ENCODE measurements at places on chromosomes 16 and 17.

- DNase-seq = no peak
These were observed 498 bp downstream of the PKMYT1 start for GRCh38 chr16:2979669-2980226.

- DNase-seq = no peak
These were observed 16.4 kb downstream of the CCL11 start for GRCh38 chr17:34301986-34302385.

DNA sequence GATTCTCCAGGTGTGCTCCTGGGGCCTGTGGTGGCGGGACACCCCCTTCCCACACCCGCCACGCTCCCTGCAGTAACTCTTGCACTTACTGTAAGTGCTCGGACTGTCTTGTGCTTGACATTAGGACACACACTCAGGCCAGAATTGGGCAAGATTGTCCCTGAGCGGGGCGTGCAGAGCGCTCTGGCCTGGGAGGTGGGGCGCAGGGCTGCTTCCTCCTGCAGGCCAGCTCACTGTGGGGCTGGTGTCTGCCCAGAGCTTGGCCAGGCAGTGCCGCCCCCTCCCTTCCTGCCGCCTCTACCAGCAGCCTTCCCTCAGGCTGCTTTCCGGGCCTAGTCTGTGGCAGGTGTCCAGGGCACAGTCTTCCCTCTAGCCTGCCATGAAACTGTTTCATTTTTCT lies 6.1 kb upstream of the ATP6V0C start:
- DNase-seq = no peak

DNA sequence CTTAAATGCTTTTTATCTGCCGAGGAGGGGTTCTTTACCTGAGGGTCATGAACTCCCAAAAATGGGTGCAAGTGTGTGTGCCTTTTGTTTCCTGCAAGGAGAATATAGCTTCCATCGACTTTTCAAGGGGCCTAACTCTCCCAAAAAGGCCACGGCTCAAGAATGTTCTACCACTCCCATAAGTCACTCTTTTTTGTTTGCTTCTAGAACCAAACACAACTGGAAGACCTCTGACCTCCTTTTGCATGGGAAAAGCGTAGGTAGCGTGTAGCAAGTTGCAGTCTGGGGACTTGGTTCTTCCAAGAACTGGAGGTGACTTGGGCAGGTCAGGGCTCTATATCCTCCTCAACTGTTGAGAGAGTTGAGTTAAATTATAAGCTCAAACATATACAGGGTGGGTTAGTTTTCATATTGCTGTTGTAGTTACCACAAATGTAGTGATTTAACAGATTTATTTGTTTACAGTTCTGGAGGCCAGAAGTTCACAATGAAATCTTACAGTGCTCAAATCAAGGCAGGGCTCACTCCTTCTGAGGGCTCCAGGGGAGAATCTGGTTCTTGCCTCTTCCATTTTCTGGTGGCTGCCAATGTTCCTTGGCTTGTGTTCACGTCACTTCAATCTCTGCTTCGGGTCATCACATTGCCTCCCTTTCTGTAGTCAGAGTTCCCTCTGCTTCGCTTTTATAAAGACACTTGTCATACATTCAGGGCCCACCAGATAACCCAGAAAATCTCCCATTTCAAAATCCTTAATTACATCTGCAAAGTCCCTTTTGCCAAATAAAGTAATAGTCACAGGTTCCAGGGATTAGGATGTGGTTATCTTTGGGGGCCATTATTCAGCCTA lies 1.4 kb downstream of the TMEM97 start:
- no peak for DNase-seq

- DNase-seq = no peak
These were observed 612.6 kb upstream of the C16orf82 start for GRCh38 chr16:26454102-26454501.

- no peak for DNase-seq
These were observed 32.4 kb upstream of the TENT4B start for GRCh38 chr16:50120711-50121110.

- no peak for DNase-seq
These were observed 9.7 kb downstream of the ETV4 start for GRCh38 chr17:43536236-43536992.

DNA sequence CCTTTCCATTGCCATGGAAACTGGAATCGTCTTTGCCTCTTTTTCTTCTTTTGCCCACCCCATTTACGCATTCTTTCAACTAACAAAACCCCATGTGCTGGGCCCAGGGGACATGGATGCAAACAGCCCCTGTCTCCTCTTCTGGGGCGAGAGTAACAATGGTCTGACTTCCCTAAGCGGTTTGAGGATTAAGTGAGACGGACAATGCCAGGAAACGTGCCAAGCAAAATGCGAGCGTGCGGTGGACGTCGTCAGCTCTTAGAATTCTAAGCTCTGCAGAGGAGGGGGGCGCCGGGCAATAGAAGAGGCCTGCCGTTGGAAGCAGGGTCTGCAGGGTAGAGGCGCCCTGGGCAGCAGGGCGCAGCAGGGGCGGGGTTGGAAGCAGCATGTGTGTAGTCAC lies 42.4 kb upstream of the JPH3 start:
- no peak for DNase-seq

DNA sequence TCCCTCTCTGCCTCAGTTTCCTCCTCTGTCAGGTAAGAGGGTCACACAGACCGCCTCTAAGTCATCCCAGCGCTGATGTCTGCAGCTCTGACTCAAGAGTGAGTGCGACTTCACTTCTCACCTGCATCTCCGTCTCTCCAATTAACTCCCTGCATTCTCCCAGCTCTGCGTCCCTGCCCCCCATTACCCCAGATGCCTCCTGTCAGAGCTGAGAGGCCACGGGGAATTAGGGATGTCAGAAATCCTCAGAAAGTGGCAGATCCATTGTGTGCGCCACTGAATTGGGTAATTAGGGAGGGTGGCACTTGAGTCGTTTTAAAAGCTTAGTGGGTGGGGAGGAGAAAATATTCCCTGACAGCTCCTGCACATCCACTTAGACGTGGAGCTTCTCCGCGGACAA lies 885.4 kb upstream of the EEF2KMT start:
- DNase-seq = no peak

DNA sequence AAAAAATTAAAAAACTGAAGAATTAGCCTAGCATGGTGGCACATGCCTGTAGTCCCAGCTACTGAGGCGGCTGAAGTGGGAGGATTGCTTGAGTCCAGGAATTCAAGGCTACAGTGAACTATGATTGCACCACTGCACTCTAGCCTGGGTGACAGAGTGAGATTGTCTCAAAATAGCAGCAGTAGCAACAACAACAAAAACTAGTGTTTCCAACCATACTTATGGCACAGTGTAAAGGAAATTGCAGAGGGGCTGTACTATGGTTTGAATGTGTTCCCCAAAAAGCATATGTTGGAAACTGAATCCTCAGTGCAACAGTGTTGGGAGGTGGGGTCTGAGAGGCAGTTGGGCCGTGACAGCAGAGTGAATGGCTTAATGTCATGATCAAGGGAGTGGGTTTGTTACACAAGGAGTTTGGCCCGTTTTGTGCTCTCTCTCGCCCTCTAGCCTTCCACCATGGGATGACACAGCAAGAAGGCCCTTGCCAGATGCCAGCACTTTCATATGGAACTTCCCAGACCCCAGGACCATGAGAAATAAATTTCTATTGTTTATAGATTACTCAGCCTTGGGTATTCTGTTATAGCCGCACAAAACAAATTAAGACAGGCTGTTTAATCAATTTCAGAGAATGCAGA lies 70.0 kb downstream of the PGS1 start:
- no peak for DNase-seq

- no peak for DNase-seq
These were observed 156.3 kb downstream of the MSI2 start for GRCh38 chr17:57412520-57413096.

GRCh38 chr17:32102172-32102571 lies 40.1 kb upstream of the RHOT1 start:
- no peak for DNase-seq

GRCh38 chr16:12545792-12546342 lies 257.8 kb downstream of the CPPED1 start:
- DNase-seq = no peak

- DNase-seq = no peak
These were observed 276.4 kb downstream of the FOXL1 start for GRCh38 chr16:86854626-86855294.

GRCh38 chr17:29018788-29019474 lies 13.1 kb upstream of the SEZ6 start:
- no peak for DNase-seq

DNA sequence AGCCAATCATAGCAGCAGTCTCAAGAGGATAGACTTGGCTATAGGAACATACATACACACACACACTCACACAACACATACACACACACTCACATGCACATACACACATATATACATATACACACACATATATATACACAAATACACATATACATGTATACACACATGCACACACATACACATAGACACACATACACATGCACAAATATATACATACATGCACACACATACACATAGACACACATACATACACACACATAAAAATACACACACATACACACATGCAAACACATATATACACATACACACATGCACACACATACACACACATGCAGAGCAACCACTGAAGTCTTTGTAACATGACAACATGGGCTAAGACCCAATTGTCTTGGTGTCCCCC lies 19.7 kb downstream of the CBLN1 start:
- no peak for DNase-seq

GRCh38 chr16:77551357-77551756 lies 116.5 kb upstream of the ADAMTS18 start:
- DNase-seq = no peak

- DNase-seq = no peak
These were observed 13.0 kb downstream of the MGRN1 start for GRCh38 chr16:4637501-4638166.

DNA sequence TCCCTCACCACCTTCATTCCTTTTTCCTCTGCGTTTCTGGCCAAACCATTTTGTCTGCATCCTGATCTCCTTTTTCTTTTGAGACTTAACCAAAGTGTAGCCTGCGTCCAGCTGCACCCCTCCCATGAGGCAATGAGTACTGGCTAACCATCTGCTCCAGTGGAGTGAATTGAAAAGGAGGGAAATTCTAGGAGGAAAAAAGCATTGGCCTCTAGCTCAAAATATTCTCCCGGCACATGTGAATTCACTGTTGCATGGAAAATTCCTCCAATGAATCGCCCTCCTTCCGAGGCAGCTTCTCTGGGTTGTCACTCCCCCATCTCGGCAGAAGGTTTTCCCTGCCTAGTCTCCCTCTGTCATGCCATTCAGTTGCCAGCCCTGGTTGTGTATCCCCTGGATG lies 5.6 kb downstream of the RAP1GAP2 start:
- no peak for DNase-seq

GRCh38 chr17:6554871-6555330 lies 1.5 kb downstream of the PITPNM3 start:
- DNase-seq = no peak

DNA sequence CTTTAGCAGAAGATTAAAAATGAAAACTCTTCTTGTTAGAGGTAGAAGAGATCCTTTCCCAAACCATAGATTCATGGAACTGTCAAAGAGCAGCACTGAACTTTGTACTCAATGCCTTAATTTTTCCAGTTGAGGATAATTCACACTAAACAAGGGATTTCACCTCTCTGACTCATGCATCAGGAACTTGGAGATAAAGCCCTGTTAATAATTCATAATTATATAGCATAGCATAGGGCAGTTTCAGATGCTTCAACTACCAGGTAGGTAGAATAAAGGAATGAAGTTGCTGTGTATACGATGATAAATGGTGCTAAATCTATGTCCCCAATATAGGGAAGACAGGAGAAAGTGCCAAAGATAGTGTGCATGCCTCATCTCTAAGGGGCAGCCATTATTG lies 450.4 kb downstream of the MAF start:
- DNase-seq = no peak

- peak; percentile 10 for DNase-seq
These were observed 534 bp downstream of the ARL2BP start for GRCh38 chr16:57245472-57246113.

- DNase-seq = no peak
These were observed 28.6 kb downstream of the COG4 start for GRCh38 chr16:70494777-70495176.

DNA sequence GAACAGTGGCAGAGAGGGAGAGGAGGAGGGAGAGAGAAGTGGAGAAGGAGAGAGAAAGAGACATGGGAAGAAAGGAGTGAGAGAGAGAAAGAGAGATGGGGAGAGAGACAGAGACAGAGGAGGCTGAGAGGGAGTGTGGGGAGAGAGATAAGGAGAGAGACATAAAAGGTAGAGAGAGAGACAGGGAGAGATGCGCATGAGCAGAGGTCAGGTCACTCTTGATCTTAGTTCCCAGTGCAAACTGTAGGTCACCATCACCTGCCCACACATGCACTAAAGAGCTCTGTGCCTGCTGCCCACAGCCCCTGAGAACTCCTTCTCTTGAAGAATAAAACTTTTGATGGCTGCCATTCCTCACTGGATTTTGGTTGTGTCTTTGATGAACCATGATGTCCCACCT lies 14.9 kb downstream of the KRT33A start:
- DNase-seq = no peak

DNA sequence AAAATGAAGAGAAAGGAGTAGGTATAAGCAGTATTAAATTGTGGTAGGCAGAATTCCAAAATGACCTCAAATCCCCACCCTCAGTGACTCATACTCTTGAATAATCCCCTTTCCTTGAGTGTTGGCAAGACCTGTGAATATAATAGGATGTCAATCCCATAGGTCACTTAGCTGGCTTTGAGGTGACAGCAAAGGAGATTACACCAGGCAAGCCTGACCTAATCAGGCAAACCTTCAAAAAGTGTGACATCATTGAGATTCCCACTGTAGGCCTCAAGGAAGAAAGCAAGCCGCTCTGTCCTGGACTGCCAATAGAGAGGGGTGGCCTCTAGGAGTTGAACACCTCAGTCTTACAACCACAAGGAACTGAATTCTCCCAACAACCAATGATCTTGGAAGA lies 535.2 kb downstream of the RBFOX1 start:
- DNase-seq = no peak

DNA sequence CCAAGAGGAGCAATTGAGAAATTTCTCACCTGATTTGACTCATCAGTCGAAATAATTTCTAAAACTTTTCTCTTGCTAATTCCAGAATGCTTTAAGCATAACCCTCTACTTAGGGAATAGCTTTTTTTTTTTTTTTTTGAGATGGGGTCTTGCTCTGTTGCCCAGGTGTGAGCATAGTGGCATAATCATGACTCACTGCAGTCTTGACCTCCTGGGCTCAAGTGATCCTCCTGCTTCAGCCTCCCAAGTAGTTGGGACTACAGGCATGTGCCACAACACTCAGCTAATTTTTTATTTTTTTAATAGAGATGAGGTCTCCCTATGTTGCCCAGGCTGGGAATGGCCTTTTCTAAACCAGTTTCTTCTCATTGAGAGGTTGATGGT lies 13.7 kb upstream of the NFATC3 start:
- DNase-seq = no peak

DNA sequence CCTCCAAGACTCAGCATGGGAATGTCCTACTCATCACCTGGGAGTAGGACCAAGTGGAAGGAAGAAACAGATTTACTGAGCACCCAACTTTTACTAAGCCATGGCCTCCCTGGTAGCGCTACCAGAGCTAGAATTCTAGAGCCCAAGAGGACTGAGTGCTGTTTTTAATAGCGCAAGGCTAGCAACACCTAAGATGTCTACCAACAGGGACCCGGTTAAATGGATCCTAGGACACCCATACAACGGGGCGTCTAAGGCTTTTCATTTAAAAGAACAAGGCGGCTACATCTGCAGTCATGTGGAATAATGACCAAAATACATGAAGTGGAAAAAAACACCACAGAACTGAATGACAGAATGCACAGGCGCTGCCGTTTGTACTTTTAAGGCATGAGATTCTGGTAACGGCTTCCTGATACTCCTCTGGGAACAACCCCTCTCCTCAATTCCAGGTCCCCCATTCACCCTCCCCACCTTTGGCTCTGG lies 5.1 kb downstream of the GGA2 start:
- DNase-seq = no peak
